ENCODE measurements at places on chromosomes 11 and 22.

DNA sequence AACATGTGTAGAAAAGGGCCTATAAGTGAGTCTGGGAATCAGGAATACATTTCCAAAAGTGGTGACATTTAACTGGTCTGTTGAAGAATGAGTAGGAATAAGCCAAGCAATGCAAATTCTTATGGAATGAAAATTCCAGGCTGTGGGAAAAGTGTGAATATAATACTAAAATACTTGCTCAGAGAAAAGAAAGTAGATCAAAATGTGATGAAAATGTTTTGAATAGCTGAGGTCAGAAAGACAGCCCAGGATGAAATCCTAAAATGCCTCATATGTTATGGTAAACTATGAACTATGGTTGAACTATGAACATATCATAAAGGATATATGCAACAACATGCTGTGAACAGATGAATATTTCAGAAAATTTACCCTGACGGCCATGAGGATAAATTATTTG is 688.3 kb upstream of the FAT3 start:
- no peak for DNase-seq

- no peak for DNase-seq
Observed at GRCh38 chr11:114308689-114309089, 12.5 kb downstream of the NNMT start.

DNA sequence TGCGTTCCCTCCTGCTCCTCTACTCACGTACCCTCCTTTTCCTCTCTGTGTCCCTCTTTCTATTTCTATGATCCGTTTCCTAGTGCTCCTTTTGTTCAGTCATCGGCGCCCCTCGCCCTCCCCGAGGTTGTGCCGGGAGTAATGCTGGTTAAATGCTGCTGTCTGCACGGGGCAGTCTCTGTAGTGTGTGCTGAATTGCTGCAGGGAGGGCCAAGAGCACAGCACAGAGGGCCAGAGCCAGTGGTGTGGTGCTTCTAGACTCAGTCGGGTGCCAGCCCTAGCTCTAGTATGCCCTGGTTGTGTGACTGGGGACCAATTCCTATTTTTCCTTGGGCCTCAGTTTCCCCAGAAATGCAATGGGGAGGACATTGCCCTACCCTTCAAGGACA is 98.3 kb downstream of the PKNOX2 start:
- no peak for DNase-seq

GRCh38 chr11:56740886-56741285 is 7.6 kb downstream of the OR9G4 start:
- DNase-seq: no peak

GRCh38 chr11:86416494-86416893 is 41.8 kb downstream of the CCDC81 start:
- DNase-seq: no peak

DNA sequence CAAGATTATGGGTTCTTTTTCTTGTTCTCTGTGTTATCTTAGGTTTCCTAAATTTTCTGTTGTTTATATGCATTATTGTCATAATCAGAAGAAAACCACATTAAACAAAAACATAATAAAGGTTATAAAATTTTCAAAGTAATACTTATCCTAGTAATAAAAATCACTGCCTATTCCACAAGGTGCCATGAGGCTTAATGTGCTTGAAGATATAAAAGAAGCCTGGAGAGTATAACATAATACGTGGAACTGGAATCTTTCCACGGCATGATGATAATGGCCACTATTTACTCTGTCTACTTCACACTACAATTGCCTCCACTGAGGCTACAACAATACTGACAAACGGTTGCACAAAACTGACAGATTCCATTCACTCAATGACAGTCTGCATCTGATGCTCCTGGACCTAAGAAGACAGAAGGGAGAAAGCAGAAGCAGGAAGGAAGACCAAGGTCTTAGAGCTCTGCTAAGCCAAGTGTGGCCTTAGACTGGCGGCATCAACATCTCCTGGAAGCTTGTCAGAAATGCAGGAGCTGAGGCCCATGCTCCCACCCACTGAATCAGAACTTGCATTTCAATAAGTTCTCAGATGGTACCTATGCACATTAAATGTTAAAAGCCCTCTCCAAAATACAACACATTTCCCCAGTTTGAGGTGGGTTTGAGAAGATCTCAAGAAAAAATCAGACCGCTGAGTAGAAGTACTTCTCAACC is 13.1 kb downstream of the TENM4 start:
- DNase-seq: no peak

DNA sequence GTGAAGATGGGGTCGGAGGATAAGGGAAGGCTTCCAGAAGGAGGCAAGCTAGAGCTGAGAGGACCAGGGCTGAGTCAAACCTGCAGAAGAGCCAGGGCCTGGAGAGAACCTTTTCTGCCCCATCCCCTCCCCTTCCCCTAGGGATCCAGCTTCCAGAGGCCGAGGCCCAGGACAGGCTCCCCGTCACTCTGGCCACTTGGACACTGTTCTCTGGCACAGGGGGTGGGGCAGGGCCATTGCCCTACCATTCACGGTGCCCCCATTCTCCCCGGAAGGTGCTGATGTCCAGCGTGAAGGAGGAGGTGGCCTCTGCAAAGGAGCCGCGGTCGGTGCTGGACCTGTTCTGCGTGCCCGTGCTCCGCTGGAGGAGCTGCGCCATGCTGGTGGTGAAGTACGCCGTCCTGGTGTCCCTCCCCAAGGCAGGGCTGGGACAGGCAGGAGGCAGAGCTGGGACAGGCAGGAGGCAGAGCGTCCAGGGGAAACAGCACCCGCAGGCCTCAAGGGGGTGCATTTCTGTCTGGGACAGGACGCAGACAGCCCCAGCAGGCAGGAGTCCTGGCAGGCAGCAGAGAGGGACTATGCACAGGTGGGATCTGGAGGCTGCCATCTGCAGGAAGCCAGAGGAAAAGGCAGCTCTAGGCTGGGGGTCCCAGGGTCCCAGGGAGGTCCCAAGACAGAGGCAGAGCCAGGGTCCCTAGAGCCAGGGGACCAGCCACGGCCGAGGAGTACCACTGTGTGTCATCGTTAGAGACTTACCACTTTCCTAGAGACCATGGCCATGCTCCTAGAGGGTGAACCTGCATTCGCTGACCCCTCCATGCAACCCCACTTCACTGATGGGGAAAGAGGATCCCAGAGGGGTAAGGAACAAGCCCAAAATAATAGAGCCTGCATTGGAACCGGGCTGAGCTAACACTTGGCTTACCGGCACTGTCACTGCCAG is 25.8 kb upstream of the SLC22A12 start:
- DNase-seq: no peak

- DNase-seq: no peak
Observed at GRCh38 chr11:128095466-128095981, 491.8 kb downstream of the ETS1 start.

- DNase-seq: no peak
Observed at GRCh38 chr22:42928969-42929837, 72.1 kb upstream of the ARFGAP3 start.

DNA sequence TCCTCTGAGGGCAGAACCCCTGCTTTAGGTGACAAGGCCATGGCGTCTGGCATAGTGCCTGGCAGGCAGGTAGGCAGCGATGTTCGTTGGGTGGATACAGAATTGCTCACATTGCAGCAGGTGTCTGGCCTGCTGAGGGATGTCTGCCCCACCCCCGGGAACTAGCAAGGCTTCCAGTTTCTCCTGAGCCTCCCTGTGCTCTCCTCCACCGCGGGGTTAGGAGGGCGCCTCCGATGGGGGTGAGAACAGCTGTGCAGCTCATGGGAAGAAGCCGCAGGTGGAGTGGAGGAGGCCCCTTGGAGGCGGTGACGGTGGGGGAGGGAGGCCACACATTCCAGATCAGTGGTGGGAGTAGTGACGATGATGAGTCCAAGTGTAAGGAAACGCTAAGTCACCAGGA is 48.3 kb upstream of the JAM3 start:
- DNase-seq: no peak

GRCh38 chr11:109859045-109859724 is 234.0 kb upstream of the ZC3H12C start:
- no peak for DNase-seq

DNA sequence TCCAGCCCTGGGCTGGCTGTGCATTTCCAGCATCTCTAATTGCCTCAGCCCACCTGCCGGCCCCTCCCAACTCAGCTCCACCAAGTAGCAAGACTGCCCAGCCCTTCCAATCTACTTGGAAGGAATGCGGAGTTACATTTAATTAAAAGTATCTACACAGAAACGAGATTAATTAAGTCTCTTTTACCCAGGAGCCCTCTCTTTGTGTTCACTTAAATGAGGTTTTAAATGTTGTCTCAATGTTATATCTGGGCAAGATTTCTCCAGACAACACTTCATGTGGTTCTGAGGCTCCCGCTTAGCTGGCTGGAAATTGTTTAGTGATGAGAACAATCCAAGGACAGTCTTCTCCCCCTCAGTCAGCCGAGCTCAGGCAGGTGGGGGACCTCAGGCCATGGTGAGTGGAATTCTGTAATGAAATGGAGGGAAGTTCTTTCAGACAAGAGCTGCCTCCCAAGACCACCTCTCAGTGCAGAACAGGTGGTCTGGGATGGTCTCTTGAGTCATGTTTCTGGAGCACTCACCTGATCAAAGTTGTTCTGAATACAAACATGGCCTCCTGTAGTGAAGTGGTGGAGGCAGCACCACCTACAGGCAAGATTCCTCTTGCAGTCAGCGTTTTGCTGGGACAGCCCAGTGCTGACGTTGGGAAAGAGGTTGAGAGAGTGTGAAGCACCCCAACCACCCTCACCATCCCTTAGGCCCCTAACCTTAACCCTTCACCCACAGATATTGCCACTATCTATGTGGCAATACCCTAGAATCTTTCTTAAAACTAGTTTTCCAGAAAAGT is 371.6 kb downstream of the CADM1 start:
- no peak for DNase-seq

GRCh38 chr22:43136255-43136654 is 6.9 kb downstream of the MCAT start:
- no peak for DNase-seq

DNA sequence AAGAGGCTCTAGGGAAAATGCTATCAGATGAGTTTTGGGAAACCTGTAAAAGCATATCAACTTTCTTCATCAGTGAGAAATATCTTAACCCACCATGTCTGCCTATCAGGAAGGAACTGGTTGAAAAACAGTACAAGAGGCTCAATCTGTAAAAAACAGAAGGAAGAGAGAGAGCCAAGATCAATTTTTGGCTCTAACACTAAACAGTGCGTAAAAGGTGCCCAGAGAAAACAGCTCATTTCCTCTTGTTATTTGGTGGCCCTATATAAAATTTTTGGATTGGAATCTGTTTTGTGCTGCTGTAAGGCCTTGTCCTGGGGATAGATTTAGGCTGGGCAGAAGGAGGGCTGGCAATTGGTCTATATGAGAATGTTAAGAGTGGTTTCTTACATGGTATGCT is 12.1 kb downstream of the MS4A2 start:
- DNase-seq: no peak

- no peak for DNase-seq
Observed at GRCh38 chr11:46523290-46523689, 70.5 kb downstream of the AMBRA1 start.

- no peak for DNase-seq
Observed at GRCh38 chr11:78400116-78400515, 17.5 kb downstream of the GAB2 start.

- no peak for DNase-seq
Observed at GRCh38 chr11:64759722-64760719, at the start of gene PYGM. Gene PYGM (minus strand): TSS chr11:64759974. CDS start chr11:64759898, 76 bp downstream.

GRCh38 chr11:82398300-82398815 is 335.3 kb downstream of the FAM181B start:
- no peak for DNase-seq

DNA sequence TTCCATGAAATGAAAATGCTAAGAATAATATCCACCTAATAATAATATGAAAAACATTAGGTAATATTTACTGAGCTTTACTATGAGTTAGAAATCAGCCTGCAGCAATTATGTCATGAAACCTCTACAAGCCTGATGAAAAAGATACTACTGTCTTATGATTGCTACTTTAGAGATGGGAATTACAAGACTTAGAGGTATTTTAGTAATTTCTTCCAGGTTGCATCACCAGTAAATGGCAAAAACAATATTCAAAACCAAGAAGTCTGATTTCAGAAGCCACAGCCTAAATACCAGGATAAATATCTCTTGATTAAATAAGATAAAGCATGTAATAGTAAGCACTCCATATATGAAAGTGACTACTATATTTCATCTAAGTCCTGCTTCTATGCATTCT is 13.8 kb downstream of the OR5B21 start:
- no peak for DNase-seq

Data from cortex of kidney (tissue), 1 donor.